ENCODE measurements at places on chromosomes 16 and 17.

DNA sequence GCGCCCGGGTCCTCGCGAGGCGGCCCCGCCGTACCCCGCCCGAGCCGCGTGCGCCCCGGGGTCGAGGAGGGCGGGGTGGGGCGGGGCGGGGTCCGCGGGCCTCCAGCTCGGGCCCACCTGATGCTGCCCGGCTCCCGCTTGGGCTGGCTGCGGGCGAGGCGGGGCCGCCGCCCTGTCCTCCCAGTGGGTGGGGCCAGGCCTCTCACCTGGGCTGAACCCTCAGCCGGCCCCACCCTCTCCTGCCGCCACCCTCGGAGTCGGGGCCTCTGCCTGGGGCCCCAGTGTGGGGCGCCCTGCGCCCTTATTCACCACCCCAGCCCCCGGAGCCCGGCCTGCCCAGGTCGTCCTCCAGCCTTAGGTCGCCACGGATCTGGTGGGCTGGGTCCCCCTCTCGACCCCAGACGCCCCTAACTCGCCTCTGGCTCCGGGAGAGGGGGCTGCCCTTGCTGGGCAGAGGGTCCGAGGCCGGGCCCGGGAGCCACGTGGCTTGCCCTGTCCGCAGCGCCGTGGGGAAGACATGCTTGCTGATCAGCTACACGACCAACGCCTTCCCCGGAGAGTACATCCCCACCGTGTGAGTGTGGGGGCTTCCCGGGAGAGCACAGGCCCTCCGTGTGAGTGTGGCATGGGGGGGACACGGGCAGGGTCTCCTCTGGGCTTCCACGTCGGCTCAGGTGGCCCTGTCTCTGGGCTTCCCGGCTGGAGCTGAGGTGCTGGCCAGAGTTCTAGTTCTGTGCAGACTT lies 578 bp downstream of the RAC3 start:
- no peak for DNase-seq

GRCh38 chr17:18921912-18922451 lies 30.0 kb upstream of the SLC5A10 start:
- DNase-seq = no peak

GRCh38 chr16:1433263-1433560 lies 2.3 kb downstream of the PERCC1 start:
- DNase-seq = no peak

- no peak for DNase-seq
These were observed 282.5 kb upstream of the SALL1 start for GRCh38 chr16:51433599-51433998.

GRCh38 chr16:24975428-24975889 lies 39.7 kb downstream of the ARHGAP17 start:
- DNase-seq = no peak

GRCh38 chr16:25747160-25747758 lies 55.5 kb downstream of the HS3ST4 start:
- DNase-seq = no peak

DNA sequence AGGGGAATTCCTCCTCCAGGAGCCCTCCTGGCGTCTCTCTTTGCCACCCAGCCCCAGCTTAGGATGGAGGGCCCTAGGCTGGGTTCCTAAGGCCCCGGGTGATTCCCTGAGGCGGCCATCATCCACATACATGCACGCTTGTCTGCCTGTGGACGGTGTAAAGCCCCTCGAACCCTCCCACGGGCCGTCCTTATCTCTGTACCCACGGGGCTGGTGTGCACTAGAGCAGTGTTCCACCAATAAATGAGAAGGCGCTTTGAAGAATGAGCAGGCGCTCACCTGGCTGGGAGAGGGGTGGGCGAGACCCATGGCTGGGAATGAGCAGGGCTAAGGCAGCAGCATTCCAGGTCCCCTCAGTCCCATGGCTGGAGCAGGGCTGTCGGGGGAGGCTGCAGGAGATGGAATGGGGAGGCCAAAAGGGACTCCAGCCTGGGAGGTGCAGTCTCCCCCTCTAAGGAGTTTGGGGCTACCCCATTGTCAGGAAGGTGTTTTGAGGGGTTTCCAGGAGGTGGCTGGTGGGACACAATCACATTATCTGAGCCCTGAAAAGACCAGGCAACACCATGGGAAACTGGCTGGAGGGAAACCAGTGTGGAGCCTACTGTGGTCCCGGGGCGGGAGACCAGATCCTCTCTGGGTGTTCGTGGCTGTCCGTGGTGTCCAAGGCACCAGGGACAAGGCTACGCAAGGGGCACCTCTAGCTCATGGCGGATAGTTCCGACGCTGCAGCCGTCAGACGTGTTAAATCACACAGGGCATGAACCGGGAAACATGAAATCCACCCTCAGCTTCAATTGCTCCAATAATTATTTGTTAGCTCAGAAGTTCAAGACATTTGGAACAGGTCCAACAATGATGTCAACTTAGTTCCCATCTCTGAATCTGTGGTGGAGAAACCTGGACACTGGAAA lies 87.5 kb upstream of the DNAH17 start:
- DNase-seq = no peak

GRCh38 chr16:54821731-54822130 lies 108.9 kb upstream of the IRX5 start:
- no peak for DNase-seq

DNA sequence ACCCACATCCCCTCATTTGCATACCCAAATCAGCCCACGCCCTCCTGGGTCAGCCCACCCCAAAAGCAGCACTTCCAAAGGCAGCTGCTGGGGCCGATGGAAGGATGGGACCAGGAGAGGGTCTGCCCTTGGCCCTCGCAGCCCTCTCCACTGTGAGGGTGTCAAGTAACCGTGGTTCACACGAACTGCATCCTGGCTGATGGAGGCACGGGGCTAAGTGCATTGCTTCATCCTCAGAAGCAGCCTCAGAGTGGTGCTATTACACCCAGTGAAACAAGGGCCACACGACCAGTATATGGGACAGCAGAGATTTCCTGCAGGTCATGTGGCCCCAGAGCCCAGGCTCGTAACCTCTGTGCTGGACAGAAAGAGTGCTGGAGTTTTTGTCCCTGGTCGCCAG lies 13.2 kb upstream of the ATP2A3 start:
- no peak for DNase-seq

- no peak for DNase-seq
These were observed 36.0 kb downstream of the ARHGAP27 start for GRCh38 chr17:45396496-45397205.

DNA sequence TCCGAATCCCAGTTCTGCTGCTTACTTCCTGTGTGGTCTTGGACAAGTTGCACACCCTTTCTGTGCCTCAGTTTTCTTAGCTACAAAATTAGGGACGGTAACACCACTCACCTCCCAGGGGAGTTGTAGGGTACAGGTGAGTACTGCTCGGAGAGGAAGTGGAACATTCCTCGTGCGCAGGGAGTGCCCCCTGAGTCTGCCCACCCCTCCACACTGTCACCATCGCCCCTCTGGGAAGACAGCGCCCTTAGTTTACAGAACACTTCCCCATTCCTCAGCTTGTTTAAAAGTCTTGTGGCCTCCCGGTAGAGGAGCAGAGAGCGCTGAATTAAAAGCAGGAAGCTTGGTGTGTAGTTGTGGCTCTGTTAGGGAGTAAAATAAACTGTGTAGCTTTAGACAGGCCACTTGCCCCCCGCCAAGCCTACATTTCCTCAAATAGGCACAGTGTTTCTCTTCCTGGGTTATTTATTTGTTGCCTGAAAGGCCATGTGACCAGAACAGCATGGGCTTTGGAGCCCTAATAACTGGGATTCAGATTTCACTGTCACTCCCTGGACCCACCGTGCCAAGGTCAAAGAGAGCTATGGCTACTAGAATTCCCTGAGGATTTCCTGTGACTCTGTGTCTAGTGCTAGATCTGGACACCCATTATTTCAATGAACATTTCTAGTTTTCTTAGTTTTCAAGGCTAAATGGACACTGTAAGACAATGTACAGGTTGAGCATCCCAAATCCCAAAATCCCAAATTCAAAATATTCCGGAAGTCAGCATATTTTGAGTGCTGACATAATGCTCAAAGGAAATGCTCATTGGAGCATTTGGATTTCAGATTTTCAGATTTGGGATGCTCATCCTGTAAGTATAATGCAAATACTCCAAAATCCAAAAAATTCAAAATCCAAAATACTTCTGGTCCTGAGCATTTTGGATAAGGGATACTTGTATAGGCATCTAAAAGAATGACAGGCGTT lies 372.5 kb downstream of the SNX29 start:
- DNase-seq = no peak

GRCh38 chr17:54482843-54483242 lies 417.8 kb upstream of the TOM1L1 start:
- DNase-seq = no peak

DNA sequence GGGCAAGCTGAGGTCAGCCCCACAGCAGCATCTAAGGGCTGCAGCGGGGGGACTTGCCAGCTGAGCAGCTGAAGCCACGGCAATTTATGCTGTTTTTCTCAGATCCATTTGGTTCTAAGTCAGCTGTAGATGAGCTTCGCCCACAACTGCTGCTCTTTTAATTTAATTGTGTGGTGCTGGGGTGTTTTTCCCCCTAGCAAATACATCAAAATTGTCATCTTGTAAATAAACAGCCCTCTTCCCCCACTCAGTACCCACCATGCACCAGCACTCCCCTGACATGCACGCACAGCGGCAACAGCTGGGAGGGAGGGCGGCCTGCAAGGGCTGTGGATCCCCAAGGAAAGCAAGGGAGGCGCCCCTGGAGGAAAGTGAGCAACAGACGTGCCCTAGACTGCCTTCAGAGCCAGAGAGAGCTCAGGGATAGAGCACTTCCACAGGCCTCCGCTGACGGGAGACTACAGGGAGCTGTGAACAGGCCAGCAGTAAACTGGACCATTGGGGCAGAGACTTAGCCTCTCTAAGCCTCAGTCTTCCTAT lies 149.5 kb downstream of the TMEM132E start:
- no peak for DNase-seq

DNA sequence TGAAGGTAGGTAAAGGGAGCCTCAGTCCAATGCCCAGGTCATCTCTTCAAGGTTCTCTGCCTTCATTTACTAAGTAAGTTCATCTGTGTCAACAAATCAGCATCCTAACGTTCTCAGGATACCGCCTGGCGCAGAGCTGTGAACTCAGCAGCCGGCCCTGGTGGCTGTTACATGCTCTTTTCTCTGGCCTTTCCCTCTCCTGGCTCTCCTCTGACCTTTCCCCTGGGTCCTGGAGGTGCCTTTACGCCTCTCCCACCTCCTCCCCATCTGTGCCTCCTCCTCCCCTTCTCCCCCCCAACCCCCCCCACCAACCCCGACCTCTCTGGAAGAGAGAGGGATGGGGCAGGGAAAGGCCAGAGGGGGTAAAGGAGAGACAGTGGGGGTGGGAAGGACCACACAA lies 19.5 kb downstream of the COTL1 start:
- DNase-seq = no peak

DNA sequence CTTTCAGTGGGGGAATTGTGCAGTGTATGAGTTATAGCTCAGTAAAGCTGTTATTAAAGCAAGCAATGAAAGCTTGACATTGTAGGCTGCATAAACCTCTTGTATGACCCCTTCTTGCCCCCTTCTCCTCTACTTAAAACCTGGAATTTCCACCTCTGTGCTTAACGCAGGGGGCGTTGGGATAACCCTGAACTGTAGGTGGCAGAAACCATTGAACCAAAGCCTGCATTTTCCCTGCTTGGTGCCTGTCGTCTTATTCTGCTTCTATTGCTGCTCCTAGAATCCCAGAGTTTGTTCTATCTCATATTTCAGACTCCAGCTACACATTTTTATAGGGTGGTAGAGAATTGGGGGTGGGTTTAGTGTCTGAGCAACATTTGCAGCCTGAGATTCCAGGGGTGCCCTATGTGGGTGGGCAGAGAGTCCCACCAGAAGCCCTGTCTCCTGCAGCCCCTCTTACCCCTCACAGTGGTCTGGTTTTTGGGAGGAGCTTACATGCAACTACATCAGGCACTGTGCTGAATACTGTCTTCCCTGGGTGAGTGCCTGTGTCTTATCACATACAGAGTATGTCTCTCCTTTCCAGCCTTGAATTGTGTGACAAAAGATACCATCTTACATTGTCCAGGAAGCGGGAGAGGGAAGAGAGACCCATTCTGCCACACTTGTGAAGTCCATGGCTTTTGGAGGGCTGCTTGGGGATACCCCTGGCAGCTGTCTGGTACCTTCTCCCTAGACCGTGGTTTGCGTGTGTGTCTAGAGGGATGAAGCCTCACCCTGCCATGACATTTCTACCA lies 407.7 kb upstream of the EEF2KMT start:
- no peak for DNase-seq

GRCh38 chr17:1033503-1033902 lies 36.6 kb downstream of the TIMM22 start:
- no peak for DNase-seq

DNA sequence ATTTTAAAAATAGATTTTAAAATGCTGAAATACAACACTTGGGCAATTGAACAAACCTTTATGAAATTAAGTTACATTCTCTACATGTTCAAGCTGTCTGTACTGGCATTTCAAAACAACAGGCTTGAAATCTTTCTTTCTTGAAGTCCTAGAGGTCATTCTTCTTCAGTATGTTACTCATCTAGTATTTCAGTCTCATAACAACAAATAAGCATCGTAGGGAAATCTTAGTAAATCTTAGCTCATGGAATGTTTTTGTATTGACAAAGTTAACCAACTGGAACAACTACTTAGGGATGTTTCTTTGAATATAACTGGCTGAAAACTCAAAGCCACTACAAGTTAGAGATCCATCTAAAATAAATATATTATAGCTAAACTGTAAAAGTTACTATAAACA lies 96.6 kb downstream of the KIF2B start:
- no peak for DNase-seq

GRCh38 chr17:17164676-17165075 lies 41.5 kb downstream of the PLD6 start:
- no peak for DNase-seq

GRCh38 chr17:31792007-31792585 lies 66.9 kb downstream of the COPRS start:
- DNase-seq = no peak

DNA sequence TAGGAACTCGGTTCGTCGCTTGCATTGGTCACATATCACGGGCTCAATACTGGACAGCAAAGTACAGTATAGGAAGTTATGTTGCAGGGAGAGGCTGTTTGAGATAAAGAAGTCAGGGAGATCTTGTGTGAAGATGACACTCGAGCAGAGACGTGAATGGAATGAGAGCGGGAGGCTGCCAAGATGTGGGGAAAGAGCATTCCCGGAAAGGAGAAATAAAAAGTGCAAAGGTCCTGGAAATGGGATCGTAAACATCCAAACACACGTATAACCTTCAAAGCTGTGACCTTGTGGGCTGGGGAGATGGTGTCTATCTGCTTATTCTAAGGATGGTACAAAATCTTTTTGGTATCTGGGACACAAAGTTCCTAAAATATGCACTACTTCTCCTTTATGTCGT lies 43.0 kb upstream of the MYOCD start:
- DNase-seq = no peak

GRCh38 chr17:78442648-78443218 lies 64.3 kb downstream of the PGS1 start:
- DNase-seq = no peak

DNA sequence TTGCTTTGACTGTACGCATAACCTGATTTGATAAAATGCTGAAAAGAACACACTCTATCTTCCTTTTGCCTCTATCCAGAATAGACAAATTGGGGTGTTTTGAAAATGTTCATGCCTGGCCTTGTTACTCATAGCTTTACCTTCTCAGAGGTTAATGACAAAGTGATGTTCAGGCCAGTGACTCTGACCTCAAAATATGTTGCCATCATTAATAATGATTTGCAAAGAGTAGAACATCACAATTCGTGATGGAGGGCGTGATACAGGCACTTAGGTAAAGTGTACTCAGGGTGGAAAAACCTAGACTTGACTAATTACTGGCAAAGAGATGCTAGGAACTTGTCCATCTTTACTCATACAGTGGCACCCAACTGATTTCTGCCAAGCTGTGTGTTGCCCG lies 656.6 kb upstream of the SOX9 start:
- DNase-seq = no peak

Measured in activated T-cell treated with anti-CD3 and anti-CD28 coated beads for 1 hour (primary cell).